ENCODE measurements at places on chromosomes 2 and 18.
A peak's percentile ranks its signal among the peaks of the same experiment; 100 is the strongest.

GRCh38 chr2:214201892-214202291, 209.0 kb upstream of the VWC2L start:
- DNase-seq: no peak

- no peak for DNase-seq
Observed at GRCh38 chr2:190342611-190343010, 778 bp upstream of the INPP1 start.

GRCh38 chr2:37376421-37377186, 32.2 kb downstream of the QPCT start:
- peak; percentile 94 for DNase-seq

DNA sequence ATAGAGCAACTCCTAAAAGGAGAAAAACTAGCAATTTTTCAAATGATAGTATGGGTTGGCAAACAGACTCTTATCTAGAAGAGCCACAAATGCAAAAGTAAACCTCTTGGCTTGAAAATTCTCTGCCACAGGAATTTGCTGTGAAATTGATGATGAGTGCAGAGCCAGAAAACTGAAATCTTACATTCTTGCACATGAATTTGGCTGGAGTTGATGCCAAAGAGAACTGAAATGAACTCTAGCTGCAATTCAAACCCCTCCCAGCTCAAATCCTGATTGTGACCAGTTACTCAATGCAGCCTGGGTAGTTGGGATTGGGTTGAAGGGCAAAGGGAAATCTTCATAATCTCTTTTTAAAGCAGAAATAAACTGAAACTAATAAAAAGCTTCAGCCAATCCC, 266.6 kb downstream of the PDE11A start:
- DNase-seq: peak; percentile 87

- no peak for DNase-seq
Observed at GRCh38 chr2:109644571-109645275, 30.6 kb downstream of the SOWAHC start.

Measured in astrocyte (in vitro differentiated cells and primary cell).